ENCODE measurements at places on chromosomes 5 and 9.
A peak's percentile ranks its signal among the peaks of the same experiment; 100 is the strongest.

GRCh38 chr5:139012176-139012575 is 137.0 kb upstream of the LRRTM2 start:
- H3K27me3 ChIP-seq = peaks cover 7% of the 10 kb centered on the region
- peak overlapping the region; percentile 78 for H3K4me3 ChIP-seq
- no peak for DNase-seq
- H3K36me3 ChIP-seq = peaks cover 15% of the 10 kb centered on the region
- H3K27ac ChIP-seq = no peak overlapping the region

DNA sequence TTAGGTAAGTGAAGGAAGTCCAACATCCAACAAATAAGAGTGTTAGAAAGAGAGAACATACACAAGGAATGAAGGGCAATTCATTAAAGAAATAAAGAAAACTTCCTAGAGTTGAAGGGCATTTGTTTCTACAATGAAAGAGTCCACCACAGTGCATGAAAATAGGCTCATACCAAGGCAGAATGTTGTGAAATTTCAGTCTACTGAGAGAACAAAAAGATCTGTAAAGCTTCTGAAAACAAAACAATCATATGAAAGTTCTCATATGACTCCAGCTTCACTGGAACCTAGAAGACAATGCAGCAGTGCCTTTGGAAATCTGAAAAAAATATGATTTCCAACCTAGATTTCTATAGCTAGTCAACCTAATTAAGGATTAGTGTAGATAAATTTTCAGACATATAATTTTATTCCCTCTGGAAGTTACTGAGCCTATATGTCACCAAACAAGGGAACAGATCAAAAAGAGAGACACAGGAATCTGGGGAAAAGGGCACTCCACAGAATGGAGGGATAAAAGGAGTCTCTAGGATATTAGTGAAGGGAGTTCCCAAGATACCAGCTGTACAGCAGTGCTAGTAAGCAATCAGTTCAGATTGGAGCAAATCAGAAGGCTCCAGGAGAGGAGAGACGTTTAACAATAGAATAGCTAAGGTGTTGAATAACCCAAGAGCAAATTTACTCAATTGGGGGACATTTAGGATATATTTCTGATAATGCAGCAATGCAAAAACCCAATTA is 5.8 kb downstream of the C5orf58 start:
- H3K27ac ChIP-seq = no peak overlapping the region
- no peak for DNase-seq

GRCh38 chr5:62385816-62386400 is 17.8 kb downstream of the DIMT1 start:
- H3K4me3 ChIP-seq = no peak overlapping the region
- no peak for DNase-seq
- peak overlapping the region; percentile 99 for H3K27ac ChIP-seq

GRCh38 chr5:79416499-79416898 is 97.4 kb downstream of the HOMER1 start:
- no peak for DNase-seq
- no peak overlapping the region for H3K4me3 ChIP-seq
- H3K36me3 ChIP-seq = peaks cover 26% of the 10 kb centered on the region

DNA sequence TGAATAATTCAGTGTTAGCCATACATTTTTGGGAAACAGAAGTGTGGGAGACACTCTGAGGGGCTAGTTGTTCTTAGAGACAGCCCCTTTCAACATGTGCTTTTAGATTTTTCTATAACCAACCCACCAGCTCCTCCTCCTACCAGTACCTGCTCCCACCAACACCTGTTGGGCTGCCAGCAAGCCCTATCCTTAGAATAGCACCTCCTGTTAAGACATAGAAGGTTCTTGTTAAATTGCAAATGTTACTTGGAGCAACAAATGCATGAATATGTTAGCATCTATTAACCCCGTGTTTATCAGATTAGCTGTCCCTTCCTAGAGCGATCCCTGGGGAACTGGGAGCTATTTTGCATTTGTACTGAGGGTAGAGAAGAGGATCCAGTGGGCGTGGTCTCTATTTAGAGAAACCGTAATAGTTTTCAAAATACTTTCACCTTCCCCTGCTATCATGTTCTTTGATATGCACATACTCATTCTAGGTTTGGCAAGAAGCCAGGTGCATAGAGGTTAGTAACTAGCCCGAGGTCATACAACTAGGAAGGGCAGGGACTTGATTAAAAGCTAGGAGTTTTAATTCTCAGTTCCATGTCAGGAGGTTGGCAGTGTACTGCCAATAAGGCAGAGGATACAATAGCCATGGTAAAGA is 334.4 kb downstream of the KCTD16 start:
- H3K27me3 ChIP-seq = no peaks in the 10 kb centered on the region
- H3K36me3 ChIP-seq = no peaks in the 10 kb centered on the region
- DNase-seq = no peak
- H3K4me3 ChIP-seq = no peak overlapping the region
- H3K4me1 ChIP-seq = peaks cover 7% of the 10 kb centered on the region

DNA sequence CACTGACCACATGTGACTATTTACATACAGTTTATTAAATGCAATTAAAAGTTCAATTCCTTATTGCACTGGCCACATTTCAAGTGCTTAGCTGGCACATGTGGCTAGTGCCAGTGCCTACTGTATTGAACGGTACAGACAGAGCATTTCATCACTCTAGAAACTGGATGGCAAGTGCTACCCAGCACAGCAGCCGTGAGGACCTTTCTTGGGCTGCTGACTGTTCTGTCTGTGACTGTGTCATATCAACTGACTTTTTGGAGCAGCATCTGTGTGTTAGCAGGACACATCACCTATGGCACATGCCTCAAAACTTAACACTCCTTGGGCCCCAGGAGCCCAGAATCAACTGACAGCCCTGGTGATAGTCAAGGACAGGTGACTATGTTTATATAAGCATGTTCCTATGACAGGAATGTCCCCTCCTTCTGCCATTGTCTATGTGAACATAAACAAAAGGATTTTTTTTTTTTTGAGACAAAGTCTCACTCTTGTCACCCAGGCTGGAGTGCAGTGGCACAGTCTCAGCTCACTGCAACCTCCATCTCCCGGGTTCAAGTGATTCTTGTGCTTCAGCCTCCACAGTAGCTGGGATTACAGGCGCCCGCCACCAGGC is 8.9 kb downstream of the IRF1 start:
- no peak for DNase-seq
- peaks cover 6% of the 10 kb centered on the region for H3K27me3 ChIP-seq
- no peaks in the 10 kb centered on the region for H3K36me3 ChIP-seq
- H3K27ac ChIP-seq = no peak overlapping the region
- peaks cover 10% of the 10 kb centered on the region for H3K4me1 ChIP-seq

GRCh38 chr9:27112235-27112634 is 3.2 kb downstream of the TEK start:
- no peaks in the 10 kb centered on the region for H3K36me3 ChIP-seq
- no peak overlapping the region for H3K27ac ChIP-seq
- H3K4me1 ChIP-seq = peaks cover 18% of the 10 kb centered on the region
- H3K4me3 ChIP-seq = no peak overlapping the region
- no peak for DNase-seq

DNA sequence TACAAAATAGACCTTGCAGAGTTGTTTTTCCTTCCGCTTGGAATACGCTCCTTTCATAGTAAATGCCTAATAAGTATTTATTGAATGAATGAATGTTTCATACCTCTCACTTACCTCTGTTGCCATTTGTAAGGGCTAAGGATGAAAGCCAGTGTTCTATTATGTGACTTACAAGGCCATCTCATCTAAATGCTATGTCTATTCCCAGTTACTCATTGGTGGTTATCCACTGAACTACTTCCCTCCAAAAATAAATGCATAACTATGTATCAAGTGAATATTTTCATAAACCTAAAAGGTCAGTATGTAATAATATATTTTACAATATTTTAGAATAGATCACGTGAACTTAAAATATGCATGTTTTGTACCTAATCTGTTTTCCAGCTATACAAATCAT is 670.5 kb upstream of the RGMB start:
- no peaks in the 10 kb centered on the region for H3K27me3 ChIP-seq
- no peaks in the 10 kb centered on the region for H3K4me1 ChIP-seq
- DNase-seq = no peak
- no peak overlapping the region for H3K27ac ChIP-seq
- H3K36me3 ChIP-seq = no peaks in the 10 kb centered on the region

- DNase-seq = no peak
- H3K4me3 ChIP-seq = no peak overlapping the region
- no peak overlapping the region for H3K27ac ChIP-seq
Observed at GRCh38 chr9:94929369-94929756, 202.9 kb downstream of the AOPEP start.

DNA sequence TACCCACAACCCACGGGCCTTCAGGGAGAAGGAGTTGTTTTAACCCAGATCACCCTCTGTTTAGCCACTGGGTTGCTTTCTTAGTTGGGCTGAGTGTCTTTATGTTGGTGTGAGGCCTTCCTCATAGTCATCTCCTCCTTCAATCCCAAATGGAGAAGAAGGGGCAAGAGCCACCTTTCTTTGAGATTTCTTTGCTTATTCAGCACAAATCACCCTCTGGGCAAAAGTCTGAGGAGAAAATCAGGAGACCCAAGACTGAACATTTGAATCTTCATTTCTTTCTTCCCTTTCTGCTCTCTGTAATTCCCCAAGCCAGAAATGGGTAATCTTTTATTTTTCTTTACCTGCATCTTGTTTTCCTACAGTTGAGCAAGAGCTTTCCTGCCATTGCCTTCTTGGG is 329.0 kb downstream of the TLE4 start:
- H3K36me3 ChIP-seq = no peaks in the 10 kb centered on the region
- H3K27ac ChIP-seq = no peak overlapping the region
- no peak for DNase-seq
- H3K4me1 ChIP-seq = peaks cover 15% of the 10 kb centered on the region
- no peak overlapping the region for H3K4me3 ChIP-seq

DNA sequence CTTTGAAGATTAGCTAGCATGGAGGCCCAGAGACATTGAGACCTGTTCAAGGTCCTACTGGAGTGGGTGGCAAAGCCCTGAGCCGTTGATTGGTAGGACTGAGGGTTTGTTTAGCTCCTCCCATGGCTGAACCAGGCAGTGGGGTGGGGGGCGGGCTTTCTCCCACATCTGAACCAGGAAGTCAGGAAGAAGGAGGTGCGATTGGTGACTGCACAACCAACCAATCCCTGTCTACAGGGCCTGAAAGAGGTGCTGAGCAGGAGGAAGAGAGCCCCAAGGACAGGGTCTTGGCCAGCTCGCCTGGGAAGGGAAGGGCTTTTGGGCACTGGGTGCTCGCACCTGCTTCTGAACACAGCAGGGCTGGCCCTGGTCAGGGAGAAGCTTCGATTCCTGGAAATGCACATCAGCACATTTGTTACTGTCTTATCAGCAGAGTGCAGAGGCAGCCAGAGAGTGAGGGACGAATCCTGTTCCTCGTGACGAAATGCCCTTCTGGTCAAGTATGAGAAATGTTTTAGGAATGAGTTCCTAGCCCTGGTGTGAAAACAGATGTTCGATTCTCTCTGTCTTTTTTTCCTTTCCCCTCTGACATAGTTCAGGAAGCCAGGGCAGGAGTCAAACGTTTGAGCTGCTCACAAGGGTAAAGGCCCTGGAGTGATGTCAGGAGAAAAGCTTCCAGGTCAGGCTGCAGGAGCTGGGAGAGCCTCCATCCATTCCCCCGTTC is 294.8 kb upstream of the KLF4 start:
- no peak overlapping the region for H3K27ac ChIP-seq
- no peaks in the 10 kb centered on the region for H3K4me1 ChIP-seq
- no peaks in the 10 kb centered on the region for H3K36me3 ChIP-seq
- DNase-seq = no peak
- no peak overlapping the region for H3K4me3 ChIP-seq

DNA sequence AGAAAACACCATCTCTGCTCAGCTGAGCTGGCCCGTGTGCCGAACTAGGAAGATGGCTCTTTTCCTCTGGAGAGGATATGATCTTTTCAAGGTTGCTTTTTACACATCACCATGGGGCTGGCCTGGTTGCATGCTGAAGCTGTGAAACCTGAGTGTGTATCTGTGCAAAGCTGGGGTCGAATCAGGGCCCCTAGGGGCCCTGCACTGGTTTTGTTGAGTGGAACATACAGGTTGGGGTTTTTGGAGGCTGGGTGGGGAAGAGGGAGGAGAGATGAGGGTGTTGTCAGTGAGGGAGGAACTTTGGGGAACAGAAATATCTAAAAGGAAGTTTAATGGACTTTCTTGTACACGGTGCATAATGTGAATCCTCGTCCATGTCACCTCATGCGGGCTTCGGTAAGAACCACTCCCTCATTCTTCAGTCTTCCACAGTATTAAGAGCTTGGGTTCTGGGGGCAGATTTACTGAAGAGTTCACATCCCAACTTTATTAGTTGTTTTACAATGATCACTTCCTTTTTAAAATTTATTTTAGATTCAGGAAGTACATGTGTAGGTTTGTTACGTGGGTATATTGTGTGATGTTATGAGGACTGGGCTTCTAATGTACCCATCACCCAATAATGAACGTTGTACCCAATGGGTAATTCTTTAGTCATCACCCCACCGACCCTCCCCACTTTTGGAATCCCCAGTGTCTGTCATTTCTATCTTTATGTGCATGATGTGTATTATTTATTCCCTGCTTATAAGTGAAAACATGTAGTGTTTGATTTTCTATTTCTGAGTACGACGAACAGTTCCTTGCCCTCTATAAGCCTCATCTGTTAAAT is 238.2 kb downstream of the NR3C1 start:
- H3K36me3 ChIP-seq = peaks cover 3% of the 10 kb centered on the region
- no peaks in the 10 kb centered on the region for H3K4me1 ChIP-seq
- H3K4me3 ChIP-seq = no peak overlapping the region
- DNase-seq = no peak

DNA sequence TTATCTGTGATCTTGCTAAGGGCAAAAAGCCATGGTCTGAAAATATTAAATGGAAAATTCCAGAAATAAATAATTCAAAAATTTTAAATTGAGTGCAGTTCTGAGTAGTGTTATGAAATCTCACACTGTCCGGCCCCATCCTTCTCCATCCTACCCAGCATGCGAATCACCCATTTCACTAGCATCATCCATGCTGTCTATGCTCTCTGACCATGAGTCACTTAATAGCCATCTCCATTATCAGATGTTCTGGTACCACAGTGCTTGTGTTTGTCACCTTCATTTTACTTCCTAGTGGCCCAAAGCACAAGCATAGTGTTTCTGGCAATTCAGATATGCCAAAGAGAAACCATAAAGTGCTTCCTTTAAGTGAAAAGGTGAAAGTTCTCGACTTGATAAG is 63.3 kb upstream of the SMC5 start:
- H3K4me1 ChIP-seq = no peaks in the 10 kb centered on the region
- H3K4me3 ChIP-seq = no peak overlapping the region
- H3K27me3 ChIP-seq = peaks cover 3% of the 10 kb centered on the region
- H3K27ac ChIP-seq = no peak overlapping the region

GRCh38 chr5:172939071-172939470 is 20.2 kb upstream of the RPL26L1 start:
- H3K27me3 ChIP-seq = no peaks in the 10 kb centered on the region
- no peak for DNase-seq
- no peak overlapping the region for H3K4me3 ChIP-seq
- no peak overlapping the region for H3K27ac ChIP-seq

- H3K27ac ChIP-seq = no peak overlapping the region
- no peaks in the 10 kb centered on the region for H3K36me3 ChIP-seq
- no peak for DNase-seq
Observed at GRCh38 chr5:127002390-127002789, 28.0 kb downstream of the MARCHF3 start.

All from nephron progenitor cell (in vitro differentiated cells).